ENCODE measurements at places on chromosomes 11 and 22.
A peak's percentile ranks its signal among the peaks of the same experiment; 100 is the strongest.

GRCh38 chr22:37289156-37289735 lies 6.9 kb downstream of the CYTH4 start:
- DNase-seq = no peak

GRCh38 chr11:115111066-115111465 lies 393.1 kb downstream of the CADM1 start:
- no peak for DNase-seq

- no peak for DNase-seq
Measured at GRCh38 chr11:130391711-130392110, 36.7 kb downstream of the ADAMTS8 start.

DNA sequence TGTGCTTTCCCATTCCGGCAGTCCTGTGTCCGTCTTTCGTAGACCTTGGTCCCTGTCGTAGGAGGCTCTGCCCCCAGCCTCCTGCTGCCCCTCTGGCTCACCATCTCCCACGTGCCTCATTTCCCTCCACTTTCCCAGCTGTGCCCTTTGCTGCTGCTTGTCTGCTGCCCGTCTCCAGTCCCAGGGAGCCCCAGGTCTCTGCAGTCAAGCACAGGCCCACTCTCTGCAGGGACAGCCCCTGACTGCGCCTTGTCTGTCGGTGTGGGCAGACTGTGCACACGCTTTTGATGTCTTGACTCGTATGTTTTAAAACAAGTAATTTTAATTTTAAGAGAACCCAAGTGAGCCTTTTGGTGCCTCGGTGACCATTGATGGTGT lies 12.4 kb downstream of the DGCR8 start:
- DNase-seq = no peak

GRCh38 chr11:17400048-17400775 lies 11.8 kb upstream of the KCNJ11 start:
- no peak for DNase-seq

DNA sequence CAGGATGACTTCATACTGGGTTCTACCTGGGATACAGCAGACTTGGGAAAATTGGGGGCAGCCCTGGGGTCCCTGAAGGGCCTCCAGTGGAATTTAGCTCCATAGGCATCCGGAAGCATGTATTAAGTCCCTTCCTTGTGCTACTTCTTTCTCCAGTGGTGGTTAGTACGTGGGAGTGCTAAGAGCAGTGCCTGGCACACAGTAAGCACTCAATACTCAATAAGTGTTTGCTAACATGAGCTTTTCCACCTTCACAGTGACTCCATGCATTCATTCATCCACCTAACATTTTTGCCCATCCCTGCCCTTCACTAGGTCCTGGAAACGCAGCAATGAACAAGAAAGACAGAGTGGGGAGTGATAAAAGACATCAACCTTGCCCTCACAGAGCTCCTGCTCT lies 120.5 kb downstream of the MN1 start:
- no peak for DNase-seq

- DNase-seq = peak; percentile 46
Measured at GRCh38 chr11:3341298-3341697, 37.6 kb downstream of the ZNF195 start.

- DNase-seq = peak; percentile 29
Measured at GRCh38 chr11:91970624-91971023, 254.0 kb upstream of the FAT3 start.

GRCh38 chr11:115500547-115501501 lies 3.4 kb downstream of the CADM1 start:
- DNase-seq = no peak

DNA sequence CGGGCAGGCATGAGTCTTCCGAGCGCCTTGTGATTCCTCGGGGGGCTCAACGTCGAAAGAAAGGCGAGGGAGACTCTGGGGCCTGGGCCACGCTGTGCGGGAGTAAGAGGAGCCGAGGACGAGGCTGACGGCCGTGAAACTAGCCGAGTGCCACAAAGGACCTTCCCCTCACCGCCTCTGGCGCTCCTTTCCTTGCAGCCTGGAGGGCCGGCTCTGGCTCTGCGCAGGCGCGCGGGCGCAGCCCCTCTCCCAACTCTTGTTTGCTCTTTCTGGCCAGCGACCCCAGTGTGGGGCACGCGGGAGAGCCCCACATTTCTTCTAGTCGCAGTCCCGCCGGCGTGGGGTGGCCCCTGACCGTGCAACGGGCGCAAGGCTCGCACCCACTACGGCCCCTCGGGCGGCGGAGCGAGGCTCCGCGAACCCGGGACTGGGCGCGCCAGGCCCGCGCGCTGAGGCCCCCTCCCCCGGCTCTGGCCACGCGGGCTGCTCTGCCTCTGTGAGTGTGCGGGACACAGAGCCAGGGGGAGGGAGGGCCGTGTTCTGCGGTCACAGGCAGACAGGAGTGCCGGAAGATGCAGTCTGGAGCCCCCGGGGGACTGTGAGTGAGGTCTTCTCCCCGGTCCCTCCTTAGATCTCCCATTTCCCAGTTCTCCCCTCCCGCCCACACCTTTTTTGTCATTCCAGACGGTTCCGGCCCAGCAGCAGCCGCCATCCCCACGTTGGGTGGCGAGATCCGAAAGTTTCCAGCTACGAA lies 1.0 kb upstream of the TOB2 start:
- peak; percentile 70 for DNase-seq

- no peak for DNase-seq
Measured at GRCh38 chr22:22460635-22461034, 47.9 kb downstream of the ZNF280B start.

GRCh38 chr22:50705219-50705691 lies 32.6 kb downstream of the SHANK3 start:
- peak; percentile 75 for DNase-seq

DNA sequence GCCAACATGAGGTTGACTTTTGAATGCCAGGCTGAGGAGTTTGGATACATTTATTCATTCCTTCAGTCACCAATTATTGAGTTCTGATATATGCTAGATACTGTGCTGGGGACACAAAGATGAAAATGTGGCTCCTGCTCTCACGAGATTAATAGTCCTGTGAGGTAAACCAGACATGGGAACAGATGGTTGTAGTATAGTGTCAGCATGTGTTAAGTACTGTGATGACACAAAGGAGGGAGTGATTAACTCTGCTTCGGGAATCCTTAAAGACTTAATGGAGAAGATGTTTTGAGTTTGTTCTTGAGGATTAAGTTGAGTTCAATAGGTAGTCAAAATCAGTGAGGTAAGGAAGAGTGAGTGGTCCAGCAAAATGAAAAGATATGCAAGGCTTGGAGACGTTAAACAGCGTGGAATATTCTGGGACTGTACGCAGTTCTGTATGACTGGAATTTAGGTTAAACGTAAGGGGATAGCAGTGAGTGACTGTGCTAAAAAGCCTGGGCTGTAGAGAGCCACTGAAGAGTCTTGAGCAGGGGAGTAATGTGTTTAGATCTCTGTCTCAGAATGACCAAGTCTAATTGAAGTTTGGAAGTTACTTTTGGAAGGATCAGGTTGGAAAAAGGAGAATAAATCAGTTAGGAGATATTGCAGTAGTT lies 11.8 kb downstream of the RNF121 start:
- DNase-seq = no peak

- DNase-seq = no peak
Measured at GRCh38 chr11:99916078-99916477, 771.0 kb upstream of the ARHGAP42 start.

DNA sequence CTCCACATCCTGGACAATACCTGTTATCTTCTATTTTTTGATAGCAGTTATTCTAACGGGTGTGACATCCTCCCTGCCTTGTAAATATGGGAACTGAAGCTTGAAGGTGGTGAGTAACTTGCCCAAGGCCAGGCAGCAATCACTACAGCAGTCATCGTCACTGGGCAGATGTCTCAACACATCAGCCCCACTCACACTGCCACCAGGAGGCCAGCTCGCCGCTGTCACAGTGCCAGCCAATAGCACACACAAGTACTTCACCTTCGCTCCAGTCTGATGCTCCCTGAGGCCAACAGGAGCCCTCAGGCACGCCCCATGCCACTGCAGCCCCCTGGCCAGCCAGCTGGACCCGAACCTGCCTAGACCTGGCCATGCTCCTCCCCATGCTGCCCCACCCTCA lies 4.9 kb upstream of the TTLL1 start:
- DNase-seq = peak; percentile 66

DNA sequence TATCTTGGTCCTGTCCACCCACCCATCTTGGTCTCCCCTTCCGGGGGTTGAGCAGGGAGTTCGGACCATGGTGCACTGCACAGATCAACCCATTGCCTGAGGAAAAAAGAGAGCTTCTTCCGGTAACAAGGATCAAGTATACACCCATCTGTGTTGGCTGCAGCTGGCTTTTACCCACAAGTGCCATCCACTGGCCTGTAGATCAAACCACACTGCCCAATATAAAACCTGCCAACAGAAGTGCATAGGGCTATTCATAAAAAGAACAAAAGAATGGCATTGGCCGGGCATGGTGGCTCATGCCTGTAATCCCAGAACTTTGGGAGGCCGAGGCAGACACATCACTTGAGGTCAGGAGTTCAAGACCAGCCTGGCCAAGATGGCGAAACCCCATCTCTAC lies 94.5 kb downstream of the ZC3H12C start:
- no peak for DNase-seq

- DNase-seq = no peak
Measured at GRCh38 chr11:73172992-73173656, 31.0 kb upstream of the FCHSD2 start.

- peak; percentile 62 for DNase-seq
Measured at GRCh38 chr11:68954836-68955606, 25.8 kb downstream of the MRGPRD start.

GRCh38 chr11:67732045-67732787 lies 57.8 kb upstream of the ALDH3B2 start:
- peak; percentile 12 for DNase-seq

DNA sequence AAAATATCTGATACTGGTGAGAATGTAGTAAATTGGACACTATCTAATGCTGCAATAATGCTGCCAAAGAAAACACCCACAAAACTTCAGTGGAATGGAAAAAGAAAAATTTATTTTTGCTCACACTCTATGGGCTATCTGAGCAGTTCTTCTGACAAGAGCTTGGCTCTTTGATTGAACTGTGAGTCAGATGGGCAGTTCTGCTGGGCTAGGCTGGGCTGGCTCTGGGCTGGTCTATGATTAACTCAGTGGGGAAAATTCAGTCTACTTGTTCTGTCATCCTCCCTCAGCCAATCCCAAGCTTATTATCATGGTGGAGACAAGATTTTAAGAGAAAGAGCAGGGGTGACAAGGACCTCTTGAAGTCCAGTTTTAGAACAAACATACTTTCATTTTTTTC lies 1404.8 kb downstream of the LRRC4C start:
- peak; percentile 59 for DNase-seq

DNA sequence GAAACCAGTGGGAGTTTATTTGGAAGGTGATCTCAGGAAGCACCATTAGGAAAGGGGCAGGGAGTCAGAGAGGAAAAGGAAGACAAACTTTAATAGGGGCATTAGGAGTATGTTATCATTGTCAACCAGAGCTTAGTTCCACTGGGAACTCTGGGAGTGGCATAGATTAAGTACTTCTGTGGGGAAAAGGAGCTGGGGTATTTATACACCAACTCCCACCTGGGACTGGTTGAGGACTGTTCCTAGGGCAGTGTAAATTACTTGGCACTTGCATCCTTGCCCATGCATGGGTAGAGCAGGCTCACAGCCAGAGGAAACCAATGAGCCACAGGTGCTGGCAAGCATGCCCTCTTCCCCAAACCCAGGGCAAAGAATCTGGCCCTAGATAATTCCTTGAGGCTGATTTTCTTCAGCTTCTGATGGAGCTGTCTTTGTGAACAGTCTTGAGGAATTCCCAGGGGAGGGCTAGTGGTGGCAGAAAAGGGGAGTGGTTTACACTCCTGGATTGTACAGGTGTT lies 541.2 kb downstream of the MIAT start:
- peak; percentile 4 for DNase-seq

DNA sequence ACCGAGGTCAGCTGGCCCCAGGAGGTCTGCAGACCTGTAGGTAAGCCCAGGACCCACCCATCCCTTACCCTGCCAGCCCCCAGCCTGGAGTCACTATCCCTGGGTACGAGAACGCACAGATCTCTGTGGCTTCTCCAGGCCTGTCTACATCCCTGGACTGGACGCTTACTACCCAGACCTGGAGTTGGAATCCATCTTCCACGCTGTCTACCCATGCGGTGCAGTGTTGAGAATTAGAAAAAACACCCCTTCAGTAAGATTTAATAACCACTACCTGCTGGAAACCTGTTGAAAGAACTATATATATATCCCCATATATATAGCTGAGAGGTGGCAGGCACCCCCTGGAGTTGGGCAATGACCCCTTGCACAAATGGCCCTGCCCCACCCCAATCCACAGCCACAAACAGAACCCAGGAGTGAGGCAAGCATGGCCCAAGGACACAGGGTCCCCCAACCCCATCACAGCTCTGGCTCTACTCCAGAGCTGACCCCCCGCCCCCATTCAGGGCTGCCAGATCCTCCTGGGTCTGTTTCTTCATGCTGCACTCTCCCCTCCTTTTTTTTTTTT lies 17.7 kb upstream of the RGL4 start:
- DNase-seq = no peak

GRCh38 chr11:107619926-107620325 lies 29.0 kb downstream of the ELMOD1 start:
- DNase-seq = no peak

- no peak for DNase-seq
Measured at GRCh38 chr22:35630891-35631290, 13.8 kb upstream of the MB start.

- DNase-seq = peak; percentile 97
Measured at GRCh38 chr11:78139422-78140391, at the start of gene ALG8. ALG8 (minus strand) TSS chr11:78139626; CDS start chr11:78139588, 38 bp downstream.

DNA sequence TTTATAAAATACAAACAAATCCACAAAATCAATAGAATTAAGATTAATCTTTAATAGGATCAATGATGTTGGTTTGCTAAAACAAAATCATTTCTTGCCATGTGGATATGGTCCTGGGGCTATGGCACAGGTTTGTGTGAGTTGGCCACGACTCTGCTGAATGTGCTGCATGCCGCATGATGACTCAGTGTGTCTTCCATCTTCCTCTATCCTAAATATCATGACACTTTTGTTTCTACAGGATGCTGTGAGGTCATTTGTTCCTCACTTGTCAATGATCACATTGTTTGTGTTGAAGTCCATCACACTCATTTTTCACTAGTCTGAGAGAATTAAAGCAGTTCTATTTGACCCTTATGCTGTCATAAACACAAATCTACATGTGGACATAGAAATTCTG lies 167.2 kb upstream of the ZBED5 start:
- DNase-seq = peak; percentile 53

- DNase-seq = peak; percentile 80
Measured at GRCh38 chr11:15635521-15635920, 520.8 kb downstream of the INSC start.
